ENCODE measurements at places on chromosomes 3 and 15.

- DNase-seq: no peak
Measured at GRCh38 chr3:58021962-58022361, 13.7 kb downstream of the FLNB start.

DNA sequence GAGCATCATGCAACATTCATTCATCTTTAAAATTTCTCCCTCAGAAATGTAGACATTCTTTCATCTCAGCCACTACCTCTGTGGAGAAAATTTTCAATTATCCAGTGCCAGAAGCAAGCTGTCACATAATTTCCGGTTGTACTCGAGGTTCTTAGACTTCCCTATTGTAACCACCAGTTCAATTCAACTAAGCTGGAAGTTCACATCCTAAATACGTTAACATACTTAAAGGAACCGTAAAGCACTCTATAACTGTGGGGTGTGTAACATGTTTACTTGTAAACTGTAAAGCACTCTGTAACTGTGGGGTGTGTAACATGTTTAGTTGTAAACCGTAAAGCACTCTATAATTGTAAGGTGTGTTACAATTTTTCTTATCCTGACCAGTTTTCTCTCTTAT lies 150.3 kb downstream of the PLCL2 start:
- no peak for DNase-seq

DNA sequence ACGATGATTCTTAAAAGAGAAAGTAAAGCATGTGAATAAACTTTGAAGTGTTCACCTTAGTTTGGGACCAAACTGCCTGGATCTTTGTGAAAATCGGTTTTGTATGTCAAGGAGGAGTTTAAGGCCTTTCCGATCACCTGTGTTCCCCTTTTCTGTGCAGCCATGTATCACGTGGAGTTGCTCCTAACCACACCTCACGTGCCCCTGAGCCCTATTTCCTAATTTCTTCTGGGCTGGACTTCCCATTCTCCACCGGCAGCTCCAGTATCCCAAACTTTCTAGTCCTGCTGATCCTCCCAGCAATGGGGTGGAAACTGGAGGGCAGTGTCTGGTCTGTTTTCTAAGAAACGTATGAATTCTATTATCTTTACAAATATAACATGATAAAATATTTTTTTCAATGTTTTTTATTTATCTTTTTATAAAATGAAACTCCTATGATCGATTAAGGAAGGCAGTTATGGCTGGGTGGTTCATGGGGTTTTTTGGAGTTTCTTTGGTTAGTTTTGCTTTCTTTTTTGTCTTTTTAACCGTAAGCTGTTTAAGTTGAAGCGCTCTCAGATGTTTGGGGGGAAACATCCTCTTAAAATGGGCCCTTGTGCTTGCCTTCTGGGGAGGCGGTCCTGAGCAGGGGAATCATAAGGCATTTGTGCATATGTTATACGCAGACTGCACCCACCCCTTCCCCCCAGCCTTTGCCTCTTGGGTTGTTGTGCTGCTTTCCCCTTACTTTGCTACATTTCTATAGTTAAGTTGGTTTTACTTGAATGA lies 43.6 kb upstream of the WWTR1 start:
- DNase-seq: no peak

- DNase-seq: no peak
Measured at GRCh38 chr3:30551266-30551665, 55.1 kb upstream of the TGFBR2 start.

DNA sequence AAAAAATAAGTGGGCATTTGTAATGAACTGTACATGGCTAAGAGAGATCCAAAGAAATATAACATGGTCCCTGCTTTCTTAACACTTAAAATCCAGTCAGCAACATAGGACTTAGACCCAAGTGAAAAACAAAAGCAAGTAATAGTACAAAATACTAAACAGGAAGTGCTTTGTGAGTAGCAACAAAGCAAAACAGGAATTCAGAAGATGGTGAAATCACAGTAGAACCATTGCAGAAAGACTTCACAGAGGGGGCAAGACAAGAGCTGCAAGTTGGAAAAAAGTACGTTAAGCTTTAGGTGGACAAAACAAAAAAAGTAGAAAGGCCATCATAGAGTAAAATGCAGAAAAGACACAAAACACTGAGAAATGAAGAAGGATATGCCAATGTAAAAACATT lies 116.0 kb downstream of the TBC1D5 start:
- DNase-seq: no peak

GRCh38 chr15:50330921-50331320 lies 24.1 kb downstream of the GABPB1 start:
- DNase-seq: no peak

DNA sequence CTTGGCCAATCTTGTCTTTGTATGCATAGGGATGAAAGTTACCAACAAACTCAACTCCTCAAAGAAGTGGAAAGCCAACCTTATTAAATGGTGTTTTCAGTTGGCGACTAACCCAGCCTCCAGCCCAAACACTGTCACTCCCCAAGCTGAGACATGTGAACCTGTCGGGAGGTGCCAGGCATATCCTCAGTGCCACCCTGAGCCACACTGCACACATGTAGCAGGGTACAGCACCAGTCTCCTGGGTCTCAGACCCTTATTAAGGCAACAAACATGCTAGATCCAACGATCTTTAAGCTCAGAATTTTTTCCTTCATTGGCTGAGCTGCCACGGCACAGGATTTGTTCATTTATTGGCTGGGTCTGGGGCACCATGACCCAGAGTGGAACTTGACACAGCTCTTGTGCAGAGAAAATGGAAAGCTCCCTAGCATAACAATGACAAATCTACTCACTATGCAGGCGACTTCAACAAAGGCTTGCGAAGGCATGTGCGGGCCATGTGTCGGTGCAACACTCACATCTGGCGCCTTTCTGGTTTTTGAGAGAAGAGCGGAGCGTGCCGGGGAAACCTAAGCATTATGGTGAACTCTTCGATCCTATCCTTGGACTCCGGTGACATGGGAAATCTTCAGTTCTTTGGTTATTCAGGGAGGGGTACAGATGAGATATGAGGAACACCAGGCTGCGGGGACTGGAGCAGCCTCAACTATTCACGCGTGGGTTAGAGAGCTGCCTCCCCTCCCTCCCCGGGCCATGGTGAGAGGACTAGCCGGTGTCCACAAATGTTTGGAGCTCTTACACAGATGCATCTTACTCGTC lies 190.1 kb downstream of the FAM43A start:
- DNase-seq: no peak

DNA sequence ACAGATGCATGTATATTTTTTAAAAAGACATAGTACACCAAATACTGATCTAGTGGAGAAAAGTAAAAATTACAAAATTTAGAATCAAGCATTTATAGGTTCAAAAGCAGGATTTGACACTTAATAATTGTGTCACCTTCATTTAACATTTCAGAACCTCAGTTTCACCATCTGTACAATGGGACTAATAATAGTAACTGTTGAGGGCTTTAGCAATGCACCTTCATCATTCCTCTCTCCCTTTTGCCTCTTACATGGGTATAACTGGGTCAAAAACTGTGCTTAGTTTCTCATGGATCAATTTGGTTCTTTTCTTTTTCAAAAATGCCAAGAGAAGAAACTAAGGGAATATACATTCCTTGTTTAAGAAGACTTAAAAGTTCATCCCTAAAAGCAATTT lies 5.5 kb upstream of the TMEM212 start:
- DNase-seq: no peak

DNA sequence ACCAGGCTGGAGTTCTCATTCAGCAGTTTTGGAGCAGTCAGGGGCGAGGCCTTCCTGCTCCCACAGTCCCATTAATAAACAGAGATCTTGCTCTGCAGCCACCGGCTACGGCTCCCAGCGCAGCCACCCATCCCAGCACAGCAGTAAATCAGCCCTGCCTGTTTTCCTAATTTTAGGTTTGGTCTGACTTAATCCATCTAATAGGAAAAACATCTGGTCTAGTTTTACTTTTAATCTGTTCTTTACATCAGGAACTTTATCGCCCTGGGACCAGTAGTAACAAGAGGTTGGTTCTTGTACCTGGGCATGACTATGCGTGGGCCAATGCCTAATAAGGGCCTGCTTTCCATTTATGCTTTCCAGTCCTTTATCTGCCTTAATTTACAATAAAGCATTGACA lies 264.0 kb upstream of the DPH6 start:
- no peak for DNase-seq

- no peak for DNase-seq
Measured at GRCh38 chr3:171028025-171028778, 1.7 kb upstream of the SLC2A2 start.

GRCh38 chr3:128337305-128337704 lies 129.4 kb downstream of the DNAJB8 start:
- DNase-seq: no peak

DNA sequence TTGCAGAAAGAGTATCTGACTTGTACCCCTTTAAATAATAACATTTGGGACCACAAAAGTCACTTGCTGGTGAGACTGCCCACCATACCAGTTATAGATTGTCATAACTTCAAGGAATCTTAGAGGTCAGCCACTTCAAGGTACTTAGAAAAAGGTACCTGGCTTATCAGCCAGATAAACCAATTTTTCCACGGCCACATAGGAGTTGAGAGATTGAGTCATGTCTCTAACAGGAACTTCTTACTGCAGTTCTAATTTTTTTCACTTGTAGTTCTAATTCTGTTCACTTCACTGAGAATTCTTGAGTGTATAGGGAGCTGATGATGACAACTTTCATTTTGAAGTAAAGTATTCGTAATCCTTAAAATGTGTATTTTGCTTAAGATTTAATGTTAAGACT lies 317.1 kb upstream of the CBLB start:
- DNase-seq: no peak

- no peak for DNase-seq
Measured at GRCh38 chr15:73573037-73573436, 60.2 kb downstream of the NPTN start.

GRCh38 chr3:125072301-125072700 lies 16.5 kb upstream of the HEG1 start:
- no peak for DNase-seq

GRCh38 chr15:29859973-29860715 lies 37.9 kb upstream of the TJP1 start:
- no peak for DNase-seq

- DNase-seq: no peak
Measured at GRCh38 chr3:46690798-46691197, 2.7 kb downstream of the ALS2CL start.

- no peak for DNase-seq
Measured at GRCh38 chr3:40923143-40923542, 276.2 kb upstream of the CTNNB1 start.

DNA sequence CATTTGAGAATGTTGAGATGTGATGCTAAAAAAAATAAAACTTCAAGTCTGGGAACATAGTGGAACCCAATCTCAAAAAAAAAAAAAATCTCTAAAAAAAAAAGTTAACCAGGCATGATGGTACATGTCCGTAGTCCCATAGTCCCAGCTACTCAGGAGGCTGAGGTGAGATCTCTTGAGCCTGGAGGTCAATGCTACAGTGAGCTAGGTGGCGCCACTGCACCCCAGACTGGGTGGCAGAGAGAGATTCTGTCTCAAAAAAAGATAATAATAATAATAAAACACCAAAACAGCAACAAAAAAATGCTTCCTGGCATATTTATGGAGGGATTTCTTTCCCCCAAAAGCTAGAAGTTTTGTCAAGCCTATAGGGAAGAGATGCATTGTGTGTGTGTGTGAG lies 361.6 kb downstream of the ROBO1 start:
- no peak for DNase-seq

GRCh38 chr15:94186770-94187331 lies 44.5 kb upstream of the MCTP2 start:
- no peak for DNase-seq

GRCh38 chr15:31236184-31237042 lies 90.2 kb upstream of the KLF13 start:
- peak; percentile 89 for DNase-seq

GRCh38 chr3:189699885-189700284 lies 68.7 kb downstream of the TP63 start:
- no peak for DNase-seq

- no peak for DNase-seq
Measured at GRCh38 chr3:27840807-27841594, 118.9 kb upstream of the EOMES start.

GRCh38 chr15:78061963-78062427 lies 15.5 kb downstream of the TBC1D2B start:
- no peak for DNase-seq
